A172 (cell line): ENCODE measurements at places on chromosomes 1 and 21. TPM values are rescaled to one million over a fixed set of nuclear protein-coding genes. Genes with fewer than 3 reads are reported as not detected.

The CCDC185 gene
- total RNA-seq: not detected in 2 replicates

DNA sequence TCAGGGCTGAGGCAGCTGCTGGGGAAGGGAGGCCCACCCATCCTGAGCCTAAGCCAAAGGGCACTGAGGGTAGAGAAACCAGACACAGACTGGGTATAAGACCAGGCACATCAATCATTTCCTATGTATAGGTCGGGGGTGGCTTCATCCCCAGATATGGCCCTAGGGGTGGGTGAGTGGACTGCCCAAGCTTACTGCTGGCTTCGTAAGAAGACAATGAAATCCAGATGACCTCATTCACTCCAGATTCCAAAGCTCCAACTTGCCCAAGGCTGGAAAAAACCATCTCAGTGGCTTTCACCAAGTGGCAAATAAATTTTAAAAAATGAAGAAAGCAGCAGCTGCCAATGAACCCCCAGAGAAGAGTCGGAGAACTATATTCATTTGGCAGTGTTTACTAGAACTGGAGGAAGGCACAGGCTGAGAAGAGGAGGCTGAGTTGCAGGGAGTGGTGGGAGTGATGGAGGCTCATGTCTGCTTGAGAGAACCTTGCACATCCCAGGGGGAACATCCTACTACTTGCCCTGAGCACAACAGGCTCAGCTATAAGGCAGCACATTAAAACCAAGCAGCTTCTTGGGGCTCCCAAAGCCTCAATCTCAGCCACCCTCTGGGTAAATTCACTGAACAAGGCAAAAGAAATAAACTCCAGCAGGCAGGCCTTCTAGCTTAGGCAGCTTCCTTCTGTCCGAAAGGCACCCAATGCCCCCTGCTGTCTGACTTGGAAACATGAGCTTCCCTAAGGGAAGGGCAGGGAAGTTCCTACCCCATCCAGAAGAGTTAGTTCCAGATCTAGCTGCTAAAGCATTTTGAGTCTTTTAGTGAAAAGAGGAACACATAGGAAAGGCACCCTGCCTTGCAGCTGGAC is 14.1 kb downstream of the PEA15 start:
- peak; percentile 86 for DNase-seq

DNA sequence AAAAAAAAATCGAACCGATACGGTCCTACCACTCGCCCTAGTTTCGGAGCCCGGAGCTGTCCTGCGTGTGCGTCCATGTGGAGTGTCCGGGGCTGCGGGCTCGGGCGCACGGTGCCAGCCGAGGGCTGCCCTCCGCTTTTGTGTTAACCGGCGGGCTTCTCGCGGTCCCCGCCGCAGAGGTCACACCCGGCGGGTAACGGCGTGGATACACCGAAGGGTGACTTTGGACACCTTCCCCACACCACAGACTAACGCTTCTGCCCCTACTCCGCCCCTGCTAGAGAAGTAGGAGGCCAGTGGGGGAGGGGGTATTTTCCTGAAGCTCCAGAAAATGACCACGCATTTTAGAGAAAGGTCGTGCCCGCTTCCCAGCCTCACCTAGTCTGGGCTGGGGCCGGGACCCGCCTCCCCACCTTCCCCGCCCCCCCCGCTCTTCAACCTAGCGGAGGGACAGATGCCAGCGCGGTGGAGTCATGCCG is 609 bp upstream of the ATF3 start:
- DNase-seq: no peak

DNA sequence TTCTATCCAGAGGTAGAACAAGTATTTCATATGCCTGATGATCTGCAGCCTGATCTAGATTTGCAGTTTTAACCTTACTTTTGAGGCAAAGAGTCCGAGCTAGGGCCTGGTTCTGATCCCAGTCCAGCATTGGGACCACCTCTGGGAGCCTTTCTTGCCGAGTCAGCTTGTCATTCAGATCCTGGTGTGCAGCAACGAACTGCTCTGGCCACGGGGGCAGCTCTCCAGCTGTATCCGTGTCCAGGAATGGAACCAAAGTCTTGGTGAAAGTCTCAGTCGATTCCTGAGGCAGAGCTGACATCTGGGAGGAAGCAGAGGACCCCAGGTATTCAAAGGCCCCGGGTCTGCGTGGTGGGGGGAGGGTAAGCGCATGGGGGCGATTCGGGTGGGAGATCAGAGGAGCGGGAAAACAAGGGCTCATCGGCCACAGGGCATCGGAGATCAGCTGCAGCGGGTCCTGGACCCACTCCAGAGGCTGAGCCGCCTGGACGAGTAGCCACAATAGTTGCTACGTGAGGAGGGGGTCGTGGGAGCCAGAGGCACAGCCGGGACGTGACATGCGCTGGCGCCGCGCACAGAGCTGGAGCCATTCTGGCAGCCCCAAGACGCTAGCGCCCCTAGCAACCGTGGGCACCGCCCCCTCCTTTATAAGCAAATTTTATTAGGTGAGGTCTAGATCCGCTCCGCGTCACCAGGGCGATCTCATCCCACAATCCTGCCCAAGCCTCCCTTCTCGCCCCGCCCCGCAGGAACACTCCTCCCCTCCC is 32.4 kb upstream of the BSDC1 start:
- DNase-seq: no peak
